ENCODE measurements at places on chromosomes 2 and 18.

GRCh38 chr2:207467716-207468347, 61.9 kb upstream of the CREB1 start:
- DNase-seq = no peak

DNA sequence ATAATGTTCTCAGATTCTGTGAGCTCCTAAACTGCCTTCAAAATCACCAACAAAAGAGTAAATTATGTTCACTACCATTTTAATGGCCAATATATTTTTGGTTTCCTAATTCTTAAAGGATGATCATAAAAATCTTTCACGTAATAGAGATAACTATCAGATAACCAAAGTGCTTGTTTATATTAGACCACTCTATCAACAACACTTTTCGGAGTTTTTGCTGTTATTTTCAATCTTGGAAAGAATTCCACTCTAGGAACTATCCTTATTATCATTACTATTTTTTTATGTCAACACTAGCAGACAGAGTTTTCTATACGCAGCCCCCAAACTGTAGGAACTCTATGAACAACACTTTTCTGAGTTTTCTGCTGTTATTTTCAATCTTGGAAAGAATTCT, 782.5 kb upstream of the ZEB2 start:
- no peak for DNase-seq

GRCh38 chr2:104938231-104938941, 84.5 kb downstream of the POU3F3 start:
- DNase-seq = no peak

GRCh38 chr2:54634021-54634420, 89.4 kb upstream of the EML6 start:
- DNase-seq = no peak

GRCh38 chr2:73979021-73979420, 5.7 kb upstream of the TET3 start:
- peak; percentile 85 for DNase-seq

DNA sequence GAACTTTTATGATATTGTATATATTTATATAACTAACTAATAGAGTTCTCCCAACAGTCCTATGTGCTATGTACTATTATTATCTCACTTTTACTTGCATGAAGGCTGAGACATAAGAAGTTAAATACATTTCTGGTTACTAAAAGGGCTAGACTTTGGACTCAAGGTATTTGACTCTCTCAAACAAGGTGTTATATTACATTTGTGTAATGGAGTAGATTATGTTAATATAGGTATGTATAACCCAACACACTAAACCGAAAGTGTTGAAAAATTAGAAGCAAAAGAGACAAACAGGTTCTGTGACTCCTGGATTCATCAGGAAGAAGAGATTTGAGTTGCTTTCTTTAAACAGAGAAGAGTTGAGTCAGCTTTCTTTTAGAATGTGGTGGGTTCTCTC, 733.6 kb upstream of the ZEB2 start:
- DNase-seq = no peak

DNA sequence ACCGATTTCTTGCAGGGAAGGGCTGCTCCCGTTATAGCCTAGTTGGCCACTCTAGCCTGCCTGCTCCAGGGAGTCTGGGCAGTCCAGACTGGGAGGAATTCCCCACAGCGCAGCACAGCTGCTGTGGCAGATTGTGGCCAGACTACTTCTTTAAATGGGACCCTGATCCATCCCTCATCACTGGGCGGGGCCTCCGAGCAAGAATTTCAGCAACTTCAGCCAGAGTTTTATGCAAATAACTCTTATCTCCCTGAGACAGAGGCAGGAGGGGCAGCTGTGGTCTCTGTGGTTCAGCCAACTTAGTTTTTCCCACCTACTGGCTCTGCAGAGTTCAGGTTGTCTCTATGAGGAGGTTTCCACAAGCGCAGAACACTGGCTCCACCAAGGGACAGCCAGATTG, 1583.2 kb downstream of the SUCLG1 start:
- DNase-seq = no peak

DNA sequence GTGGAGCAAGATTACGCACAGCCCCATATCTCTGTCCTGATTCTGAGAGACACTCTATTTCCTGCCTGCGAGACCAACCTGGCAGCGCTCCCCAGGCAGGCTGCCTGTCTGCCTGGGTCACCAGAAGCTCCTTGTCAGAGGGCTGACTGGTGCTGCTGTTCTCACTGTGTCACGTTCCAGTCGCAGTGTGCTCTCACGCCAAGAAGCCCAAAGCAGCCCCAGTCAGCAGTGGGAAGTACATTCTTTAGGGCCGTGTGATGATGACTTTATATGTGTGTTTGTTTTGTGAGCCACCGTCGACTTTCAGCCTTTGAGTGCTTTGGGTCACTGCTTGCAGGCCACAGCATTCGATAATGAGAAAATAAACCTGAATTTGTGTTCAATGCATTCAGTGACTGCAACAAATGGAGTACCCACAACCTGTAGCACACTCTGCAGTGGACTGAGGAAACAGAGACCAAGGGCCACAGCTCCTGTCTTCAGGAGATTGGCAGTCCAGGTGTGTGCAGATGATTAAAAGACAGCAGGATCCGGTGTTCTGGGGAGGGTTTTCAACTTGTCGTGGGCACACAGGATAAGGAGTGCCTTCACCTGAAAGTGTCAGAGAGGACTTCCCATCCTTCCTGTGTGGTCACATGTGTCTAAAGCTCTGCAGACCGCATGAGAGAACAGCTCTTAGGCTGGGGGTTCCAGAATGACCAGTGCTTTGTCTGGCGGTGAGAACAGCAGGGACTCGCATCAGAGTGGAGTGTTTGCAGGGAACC, 4.8 kb downstream of the TNFRSF11A start:
- DNase-seq = peak; percentile 11

DNA sequence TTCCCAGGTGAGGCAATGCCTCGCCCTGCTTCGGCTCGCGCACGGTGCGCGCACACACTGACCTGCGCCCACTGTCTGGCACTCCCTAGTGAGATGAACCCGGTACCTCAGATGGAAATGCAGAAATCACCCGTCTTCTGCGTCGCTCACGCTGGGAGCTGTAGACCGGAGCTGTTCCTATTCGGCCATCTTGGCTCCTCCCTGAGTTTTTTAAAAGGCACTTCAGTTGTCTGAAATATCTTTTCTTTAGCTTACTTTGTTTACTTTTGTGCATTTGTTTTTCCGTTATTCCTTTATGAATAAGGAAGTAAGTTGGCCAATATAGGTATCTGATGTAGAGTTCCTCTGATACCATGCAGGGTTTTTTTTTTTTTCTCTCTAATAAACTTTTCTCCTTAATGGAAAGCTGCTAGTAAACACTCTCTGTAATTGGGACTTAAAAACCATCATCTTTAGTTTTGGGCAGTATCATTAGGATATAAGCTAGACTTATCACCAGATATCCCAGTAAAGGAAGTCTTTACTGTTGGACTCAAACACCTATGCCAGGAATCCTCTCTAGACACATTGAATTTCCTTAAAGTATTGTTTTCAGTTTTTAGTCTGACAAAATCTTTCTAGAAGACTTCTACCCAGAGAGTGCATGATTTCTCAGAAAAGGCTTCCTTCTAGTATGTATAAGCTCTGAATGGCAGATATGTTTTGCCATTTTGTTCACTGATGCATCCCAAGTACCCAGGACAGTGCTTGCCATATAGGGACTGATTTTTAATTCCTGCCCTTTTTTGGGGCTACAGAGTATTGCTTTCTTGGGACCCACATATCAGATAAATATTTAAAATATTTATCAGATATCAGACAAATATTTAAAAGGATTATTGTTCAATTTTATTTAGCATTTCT, 35.8 kb upstream of the DYSF start:
- peak; percentile 7 for DNase-seq

DNA sequence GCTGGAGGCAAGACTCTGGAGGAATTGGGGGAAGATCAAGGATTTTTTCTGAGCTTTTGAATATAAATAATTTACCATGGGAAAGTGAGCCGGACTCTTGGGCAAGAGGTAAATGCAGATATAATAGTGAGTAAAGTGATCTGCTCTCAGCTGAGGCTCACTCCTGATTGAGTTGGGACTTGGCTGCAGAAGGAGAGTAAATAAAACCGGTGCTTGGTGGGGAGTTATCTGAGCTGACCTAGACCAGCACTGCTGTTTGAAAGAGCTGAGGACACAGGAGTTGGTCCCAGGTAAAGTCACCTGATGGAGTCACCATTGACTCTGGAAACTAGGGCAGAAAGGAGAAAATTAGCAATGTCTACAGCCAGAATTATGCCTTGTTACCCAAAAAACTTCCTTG, 57.3 kb upstream of the LRPPRC start:
- no peak for DNase-seq

GRCh38 chr18:78082816-78083215, 833.2 kb downstream of the GALR1 start:
- no peak for DNase-seq
